ENCODE measurements at places on chromosomes 4 and X.
A peak's percentile ranks its signal among the peaks of the same experiment; 100 is the strongest.

DNA sequence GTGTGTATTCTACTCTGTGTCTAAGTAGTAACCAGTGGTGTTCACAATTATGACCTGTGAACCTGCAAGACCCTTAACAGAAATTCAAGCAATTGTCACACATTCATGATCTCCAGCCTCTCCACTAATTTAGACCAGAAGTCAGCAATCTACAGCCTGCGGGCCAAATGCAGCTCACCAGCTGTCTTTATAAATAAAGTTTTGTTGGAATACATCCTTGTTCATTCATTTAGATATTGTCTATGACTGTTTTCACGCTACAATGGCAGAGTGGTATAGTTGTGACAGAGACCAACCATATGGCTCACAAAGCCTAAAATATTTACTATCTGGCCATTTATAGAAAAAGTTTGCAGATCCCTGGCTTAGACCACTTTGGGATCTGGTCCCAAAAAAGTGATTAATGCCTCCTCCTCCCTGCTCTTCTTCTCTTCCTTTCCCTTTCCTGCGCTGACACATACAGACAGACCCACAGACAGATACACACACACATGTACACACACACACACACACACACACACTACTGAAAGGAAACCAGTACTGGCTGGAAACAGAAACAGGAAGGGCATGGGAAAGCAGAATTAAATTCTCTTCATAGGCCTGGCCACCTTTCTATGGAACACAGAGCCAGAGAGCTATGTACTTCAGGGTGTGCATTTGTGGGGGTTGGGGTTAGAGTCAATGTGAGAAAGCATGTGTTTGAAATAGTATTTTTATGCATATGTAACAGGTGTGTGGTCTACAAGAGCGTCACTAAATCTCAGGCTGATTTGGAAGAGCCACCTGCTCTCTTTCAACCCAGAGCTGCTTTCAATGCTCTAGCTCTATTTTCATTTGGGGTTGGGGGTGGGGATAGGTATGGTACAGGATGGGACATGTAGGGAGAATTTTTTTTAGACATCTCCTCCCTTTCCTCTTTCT is 49.7 kb upstream of the TMEM164 start:
- no peak for DNase-seq

DNA sequence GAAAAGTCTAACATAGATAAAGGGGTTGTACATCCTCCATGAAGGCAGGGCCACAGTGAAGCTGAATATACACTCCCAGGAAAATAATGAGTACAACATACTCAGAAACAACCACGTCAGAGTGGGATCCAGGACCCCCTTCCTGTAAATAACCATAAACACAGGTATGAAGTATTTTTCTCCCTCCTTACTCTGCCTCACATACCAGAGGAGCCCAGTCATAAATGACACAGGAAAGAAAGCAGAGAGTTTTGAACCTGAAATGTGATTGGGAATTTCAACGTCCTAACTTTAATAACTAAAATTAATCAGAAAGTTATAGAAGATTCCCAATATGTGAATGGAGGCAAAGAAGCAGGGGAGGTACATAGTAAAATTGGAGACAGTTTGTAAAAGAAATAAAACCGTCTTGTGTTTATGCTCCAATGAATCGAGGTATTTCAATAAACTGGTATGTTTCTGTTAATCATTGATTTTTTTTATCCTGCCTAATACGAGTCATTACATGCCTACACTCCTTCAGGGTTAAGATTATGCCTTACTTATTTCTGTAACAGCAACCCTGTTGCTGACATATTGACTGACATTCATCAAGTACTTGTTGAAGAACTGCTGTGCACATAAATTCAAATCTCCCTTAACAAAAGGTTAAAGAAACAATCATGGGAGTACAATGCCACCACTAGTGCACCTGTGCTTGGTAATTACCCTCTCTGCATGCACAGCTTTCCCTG is 431.3 kb downstream of the KCNIP4 start:
- DNase-seq = no peak

DNA sequence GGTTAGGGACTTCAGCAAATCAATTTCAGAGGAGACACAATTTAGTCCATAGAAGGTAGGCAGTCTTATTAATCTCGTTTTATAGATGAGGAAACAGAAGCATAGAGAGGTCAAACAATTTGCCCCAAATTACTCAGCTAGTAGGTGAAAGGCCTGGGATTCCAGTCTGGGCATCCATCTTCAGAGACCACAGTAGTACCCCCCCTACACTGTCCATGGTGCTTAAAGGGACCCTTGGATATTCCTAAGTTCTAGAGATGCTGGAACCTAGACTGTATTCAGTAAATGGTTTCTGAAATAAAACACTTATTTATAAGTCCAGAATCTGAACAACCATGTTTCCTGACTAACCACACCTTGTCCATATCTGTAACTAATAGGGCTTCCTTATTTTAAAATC is 174.8 kb downstream of the CEP135 start:
- DNase-seq = no peak

DNA sequence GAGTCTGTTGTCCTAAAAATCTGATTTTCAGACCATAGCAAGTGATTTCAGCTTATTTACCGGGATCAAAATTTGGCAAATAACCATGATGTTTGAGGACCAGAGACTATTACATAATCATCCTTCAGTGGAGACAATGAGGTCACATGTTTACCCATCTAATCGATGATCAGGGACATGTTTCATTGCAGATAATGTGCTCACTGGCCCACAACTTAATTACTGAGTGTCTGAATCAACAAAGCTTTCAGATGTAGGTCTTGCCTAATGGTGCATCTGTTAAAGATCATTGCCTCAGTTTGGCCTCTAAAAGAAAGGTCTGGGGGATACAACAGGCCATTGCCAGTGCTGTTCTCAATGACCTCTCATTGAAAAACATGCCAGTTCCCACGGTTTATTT is 42.8 kb upstream of the KLHL34 start:
- DNase-seq = no peak

GRCh38 chr4:184812199-184812542 is 13.6 kb downstream of the ACSL1 start:
- DNase-seq = no peak

DNA sequence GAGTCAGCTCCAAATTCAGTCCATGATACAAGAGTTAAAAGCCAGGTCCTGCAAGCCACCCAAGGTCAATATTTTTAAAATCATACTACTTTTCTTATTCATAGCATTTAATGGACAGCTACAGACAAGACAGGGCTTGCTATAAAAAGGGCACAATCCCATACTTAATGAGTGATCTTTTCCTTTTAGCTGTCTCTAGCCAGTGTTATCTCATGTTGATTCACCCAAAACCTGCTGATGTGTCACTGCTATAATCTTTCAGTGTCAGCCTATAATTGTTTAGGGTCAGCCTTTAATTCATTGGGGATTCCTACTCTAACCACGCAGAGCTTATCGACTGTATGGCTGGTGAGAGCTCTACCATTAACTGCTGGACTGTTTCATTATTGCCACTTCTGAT is 51.2 kb upstream of the HCCS start:
- peak; percentile 36 for DNase-seq

- no peak for DNase-seq
These were observed 152.1 kb upstream of the HPGD start for GRCh38 chr4:174674305-174674840.

DNA sequence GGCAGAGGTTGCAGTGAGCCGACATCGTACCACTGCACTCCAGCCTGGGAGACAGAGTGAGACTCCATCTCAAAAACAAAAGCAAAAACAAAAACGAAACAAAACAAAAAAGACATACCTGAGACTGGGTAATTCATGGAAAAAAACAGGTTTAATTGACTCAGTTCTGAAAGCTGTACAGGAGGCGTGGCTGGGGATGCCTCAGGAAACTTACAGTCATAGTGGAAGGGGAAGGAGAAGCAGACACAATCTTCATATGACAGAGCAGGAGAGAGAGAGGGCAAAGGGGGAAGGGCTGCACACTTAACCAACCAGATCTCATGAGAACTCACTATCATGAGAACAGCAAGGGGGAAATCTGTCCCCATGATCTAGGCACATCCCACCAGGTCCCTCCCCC is 229.5 kb downstream of the STK32B start:
- DNase-seq = no peak
